Progenitor cell of endocrine pancreas (in vitro differentiated cells): ENCODE measurements at places on chromosomes 1 and 21. TPM values are rescaled to one million over a fixed set of nuclear protein-coding genes. Genes with fewer than 3 reads are reported as not detected.
A peak's percentile ranks its signal among the peaks of the same experiment; 100 is the strongest.

DNA sequence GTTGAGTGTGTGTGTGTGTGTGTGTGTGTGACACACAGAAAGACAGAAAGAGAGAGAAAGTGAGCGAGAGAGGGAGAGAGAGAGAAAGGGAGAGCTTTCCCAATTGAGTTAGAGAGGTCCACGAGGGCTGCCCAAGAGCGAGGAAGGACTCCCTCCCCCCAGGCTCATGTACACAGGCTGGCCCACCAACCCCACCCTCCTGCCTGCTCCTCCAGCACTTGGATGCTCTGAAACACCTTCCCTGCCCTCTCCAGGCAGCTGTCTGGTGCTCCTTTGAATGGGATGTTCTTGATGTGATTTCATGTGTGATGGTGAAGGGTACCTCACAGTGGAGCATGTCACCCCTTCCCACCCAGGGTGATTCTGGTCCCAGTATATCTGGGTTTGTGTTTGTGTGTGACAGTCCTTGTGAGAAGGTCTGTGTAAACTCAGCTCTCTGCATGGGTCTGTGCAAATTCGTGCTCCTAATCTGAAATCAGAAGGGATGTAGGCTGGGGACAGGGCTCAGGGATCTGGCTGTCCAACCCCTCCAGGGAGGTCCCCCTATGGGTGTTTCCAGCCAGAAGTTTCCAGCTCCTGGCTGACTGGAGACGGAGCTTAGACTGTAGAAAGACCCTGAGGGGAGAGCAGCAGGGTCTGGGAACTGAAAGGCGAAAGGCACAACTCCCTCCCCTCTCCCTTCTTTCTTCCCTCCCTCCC is 6.8 kb upstream of the PEAR1 start:
- no peak for DNase-seq
- no peak overlapping the region for H3K27ac ChIP-seq
- no peaks in the 10 kb centered on the region for H3K4me1 ChIP-seq
- H3K36me3 ChIP-seq, result no peaks in the 10 kb centered on the region
- H3K27me3 ChIP-seq, result peaks cover 79% of the 10 kb centered on the region

DNA sequence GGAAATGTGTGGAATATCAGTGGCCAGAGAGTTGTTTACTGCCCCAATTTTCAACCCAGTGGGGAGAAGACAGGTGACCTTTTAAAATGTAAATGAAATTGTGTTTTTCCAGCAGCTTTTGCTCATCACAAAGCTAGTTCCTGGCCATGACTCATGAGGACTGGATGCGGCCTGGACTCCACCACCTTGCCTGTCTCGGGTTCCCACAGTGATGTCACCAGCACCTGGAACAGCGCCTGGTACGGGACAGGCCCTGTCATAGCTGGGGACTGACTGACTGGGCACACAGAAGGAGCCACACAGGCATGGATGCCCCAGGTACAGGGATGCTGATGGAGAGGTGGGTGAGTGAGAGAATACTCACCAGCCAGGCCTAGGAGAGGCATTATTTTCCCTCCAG is 277.1 kb downstream of the AJAP1 start:
- no peak overlapping the region for H3K27ac ChIP-seq
- peaks cover 8% of the 10 kb centered on the region for H3K27me3 ChIP-seq
- no peaks in the 10 kb centered on the region for H3K36me3 ChIP-seq
- DNase-seq, result no peak

DNA sequence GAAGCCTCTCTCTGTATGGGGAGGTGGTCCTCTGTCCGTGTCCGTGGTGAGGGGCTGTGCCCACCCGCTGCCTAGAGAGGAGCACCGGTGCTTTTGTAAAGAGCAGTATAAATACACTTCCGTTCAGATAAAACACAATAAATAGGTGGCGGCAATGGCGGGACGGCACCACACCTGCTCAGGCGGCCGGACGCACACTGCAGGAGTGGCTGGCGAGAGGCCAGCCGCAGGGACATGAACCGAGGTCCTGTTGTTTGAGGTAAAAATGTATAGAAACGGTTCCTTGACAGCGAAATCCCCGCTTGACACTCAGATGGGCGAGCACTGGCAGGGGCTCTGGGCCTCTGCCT is 40.8 kb downstream of the KRTAP10-1 start:
- H3K4me1 ChIP-seq, result peaks cover 18% of the 10 kb centered on the region
- H3K4me3 ChIP-seq, result no peak overlapping the region
- no peak for DNase-seq
- no peaks in the 10 kb centered on the region for H3K36me3 ChIP-seq
- no peaks in the 10 kb centered on the region for H3K27me3 ChIP-seq

GRCh38 chr21:33775100-33775828 is 133.0 kb downstream of the ITSN1 start:
- no peaks in the 10 kb centered on the region for H3K27me3 ChIP-seq
- peaks cover 66% of the 10 kb centered on the region for H3K36me3 ChIP-seq
- peak overlapping the region; percentile 49 for H3K27ac ChIP-seq
- H3K4me1 ChIP-seq, result peaks cover 9% of the 10 kb centered on the region

GRCh38 chr1:208302699-208303238 is 58.6 kb upstream of the PLXNA2 start:
- no peak for DNase-seq
- no peak overlapping the region for H3K27ac ChIP-seq
- H3K4me3 ChIP-seq, result no peak overlapping the region
- peaks cover 15% of the 10 kb centered on the region for H3K27me3 ChIP-seq
- peaks cover 15% of the 10 kb centered on the region for H3K4me1 ChIP-seq

- H3K36me3 ChIP-seq, result no peaks in the 10 kb centered on the region
- H3K27me3 ChIP-seq, result no peaks in the 10 kb centered on the region
- H3K27ac ChIP-seq, result no peak overlapping the region
- H3K4me1 ChIP-seq, result no peaks in the 10 kb centered on the region
- no peak overlapping the region for H3K4me3 ChIP-seq
Observed at GRCh38 chr21:14737922-14738321, 191.8 kb upstream of the SAMSN1 start.

- no peak for DNase-seq
- no peaks in the 10 kb centered on the region for H3K27me3 ChIP-seq
- peaks cover 52% of the 10 kb centered on the region for H3K4me1 ChIP-seq
- H3K27ac ChIP-seq, result peak overlapping the region; percentile 33
- no peaks in the 10 kb centered on the region for H3K36me3 ChIP-seq
Observed at GRCh38 chr1:160406131-160406968, 6.0 kb downstream of the VANGL2 start.

- no peak overlapping the region for H3K4me3 ChIP-seq
- H3K36me3 ChIP-seq, result no peaks in the 10 kb centered on the region
- no peaks in the 10 kb centered on the region for H3K4me1 ChIP-seq
- no peak for DNase-seq
- H3K27ac ChIP-seq, result no peak overlapping the region
Observed at GRCh38 chr1:25131794-25132193, 100.5 kb downstream of the SYF2 start.

GRCh38 chr1:234458352-234459017 is 20.5 kb downstream of the TARBP1 start:
- H3K27ac ChIP-seq, result no peak overlapping the region
- DNase-seq, result no peak
- no peak overlapping the region for H3K4me3 ChIP-seq
- no peaks in the 10 kb centered on the region for H3K4me1 ChIP-seq

GRCh38 chr1:232034556-232034955 is 408.0 kb downstream of the DISC1 start:
- H3K27ac ChIP-seq, result no peak overlapping the region
- H3K4me1 ChIP-seq, result peaks cover 4% of the 10 kb centered on the region
- H3K27me3 ChIP-seq, result peaks cover 22% of the 10 kb centered on the region

GRCh38 chr1:21749859-21750468 is 33.0 kb downstream of the USP48 start:
- no peaks in the 10 kb centered on the region for H3K4me1 ChIP-seq
- H3K27ac ChIP-seq, result peak overlapping the region; percentile 17
- H3K27me3 ChIP-seq, result no peaks in the 10 kb centered on the region
- H3K4me3 ChIP-seq, result no peak overlapping the region
- DNase-seq, result no peak

DNA sequence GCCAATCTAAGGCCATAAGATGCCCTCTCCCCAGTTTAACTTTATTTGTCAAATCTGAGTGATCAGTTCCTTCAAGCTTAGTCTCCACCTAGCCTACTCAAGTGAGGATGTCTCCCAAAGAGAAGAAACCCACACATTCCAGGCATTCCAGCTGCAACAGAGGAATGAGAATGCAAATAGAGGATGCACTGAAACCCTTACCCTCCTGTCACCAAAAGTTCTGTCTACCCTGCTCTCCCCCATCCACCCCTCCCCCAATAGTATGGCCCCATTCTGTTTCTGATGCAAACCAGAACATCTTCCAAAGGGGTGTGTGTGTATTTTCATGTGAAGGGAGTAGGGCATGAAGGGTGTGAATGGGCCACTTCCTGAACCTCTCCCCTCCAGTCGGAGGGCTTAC is 3.0 kb downstream of the DUSP23 start:
- no peak overlapping the region for H3K27ac ChIP-seq
- no peak overlapping the region for H3K4me3 ChIP-seq
- H3K4me1 ChIP-seq, result peaks cover 2% of the 10 kb centered on the region
- no peaks in the 10 kb centered on the region for H3K36me3 ChIP-seq
- DNase-seq, result no peak

DNA sequence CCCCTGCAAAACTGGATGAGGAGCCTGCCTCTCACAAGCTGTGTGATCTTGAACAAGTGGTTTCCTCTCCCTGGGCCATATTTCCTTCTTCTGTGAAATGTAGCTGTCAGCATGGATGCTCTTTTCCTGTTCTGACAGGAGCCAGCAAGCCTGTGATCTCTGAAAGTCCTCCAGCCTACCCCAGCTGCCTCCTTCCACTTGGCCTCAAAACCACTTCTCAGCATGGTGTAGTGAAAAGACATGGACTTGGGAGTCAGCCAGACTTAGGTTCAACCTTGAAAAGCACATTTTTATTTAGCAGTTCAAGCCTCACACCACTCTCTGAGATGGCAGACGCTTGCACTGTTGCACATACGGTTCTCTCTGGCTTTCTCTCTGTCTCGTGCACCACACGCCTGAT is 292.9 kb upstream of the DUSP10 start:
- H3K4me3 ChIP-seq, result no peak overlapping the region
- no peak overlapping the region for H3K27ac ChIP-seq

DNA sequence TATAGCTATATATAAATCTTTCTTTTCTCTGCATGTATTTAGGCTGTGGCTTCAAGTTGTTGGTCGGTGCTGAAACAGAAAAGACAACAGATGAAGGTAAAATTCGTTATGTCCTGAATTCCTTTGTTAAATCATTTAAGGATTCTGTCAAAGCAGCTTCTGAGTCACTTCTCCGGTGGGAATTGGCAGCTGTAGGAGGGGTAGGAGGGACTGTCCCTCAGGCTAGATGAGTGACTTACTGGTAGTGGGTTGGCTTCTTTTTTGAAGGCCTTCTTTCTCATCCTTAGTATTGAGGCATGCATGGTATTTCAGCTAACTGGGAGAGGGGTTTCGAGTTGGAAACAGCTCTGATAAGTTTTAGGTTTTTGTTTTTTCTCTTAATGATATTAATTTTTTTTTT is 22.1 kb upstream of the NEXN start:
- peaks cover 6% of the 10 kb centered on the region for H3K36me3 ChIP-seq
- H3K27ac ChIP-seq, result no peak overlapping the region
- no peak overlapping the region for H3K4me3 ChIP-seq
- DNase-seq, result no peak
- H3K4me1 ChIP-seq, result peaks cover 2% of the 10 kb centered on the region

DNA sequence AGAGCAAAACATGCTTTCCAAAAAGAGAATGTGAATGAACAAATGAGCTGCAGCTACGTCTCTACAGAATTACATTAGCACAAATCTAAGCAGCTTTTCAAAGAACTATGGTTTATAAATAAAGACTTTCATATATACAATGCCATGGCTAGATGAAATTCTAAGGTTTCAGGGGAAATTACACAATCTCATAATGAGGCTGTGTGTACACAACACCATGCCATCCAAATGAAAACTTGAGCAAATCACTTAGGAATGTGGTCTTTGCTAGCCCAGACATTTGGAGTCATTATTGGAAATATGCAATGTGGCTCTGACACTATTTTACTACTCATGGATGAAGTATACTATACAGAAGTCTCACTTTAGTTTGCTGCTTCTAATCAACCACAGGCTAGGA is 37.5 kb downstream of the SPAG17 start:
- H3K4me3 ChIP-seq, result no peak overlapping the region
- H3K36me3 ChIP-seq, result no peaks in the 10 kb centered on the region
- no peak for DNase-seq
- H3K4me1 ChIP-seq, result peaks cover 1% of the 10 kb centered on the region

GRCh38 chr1:89701746-89702241 is 68.9 kb downstream of the LRRC8C start:
- H3K27ac ChIP-seq, result no peak overlapping the region
- no peaks in the 10 kb centered on the region for H3K27me3 ChIP-seq
- no peaks in the 10 kb centered on the region for H3K36me3 ChIP-seq
- no peak for DNase-seq
- peaks cover 12% of the 10 kb centered on the region for H3K4me1 ChIP-seq

- no peak overlapping the region for H3K4me3 ChIP-seq
- H3K36me3 ChIP-seq, result no peaks in the 10 kb centered on the region
- H3K4me1 ChIP-seq, result no peaks in the 10 kb centered on the region
- H3K27ac ChIP-seq, result no peak overlapping the region
- H3K27me3 ChIP-seq, result no peaks in the 10 kb centered on the region
Observed at GRCh38 chr1:113857776-113858175, 13.7 kb downstream of the PTPN22 start.

- no peak for DNase-seq
- H3K4me3 ChIP-seq, result no peak overlapping the region
- peaks cover 13% of the 10 kb centered on the region for H3K27me3 ChIP-seq
- H3K27ac ChIP-seq, result no peak overlapping the region
Observed at GRCh38 chr1:27690183-27690582, 18.2 kb upstream of the IFI6 start.

Gene LRP8
- total RNA-seq, result 4.4 and 5.2 TPM in 2 replicates

Gene DEGS1
- total RNA-seq, result 10.4 and 13.5 TPM in 2 replicates

Gene FAM110D
- total RNA-seq, result 0.33 and 0.36 TPM in 2 replicates

Gene INKA2
- total RNA-seq, result 4.4 and 5.8 TPM in 2 replicates
